ENCODE measurements at places on chromosomes 7 and 10.

GRCh38 chr10:46539596-46540411 is 16.7 kb downstream of the GPRIN2 start:
- DNase-seq: no peak

GRCh38 chr10:110918643-110919348 is at the start of gene BBIP1:
Gene BBIP1, minus strand, starts transcription at chr10:110919180. Its CDS starts 1,023 bp downstream, at chr10:110918157.
- no peak for DNase-seq

DNA sequence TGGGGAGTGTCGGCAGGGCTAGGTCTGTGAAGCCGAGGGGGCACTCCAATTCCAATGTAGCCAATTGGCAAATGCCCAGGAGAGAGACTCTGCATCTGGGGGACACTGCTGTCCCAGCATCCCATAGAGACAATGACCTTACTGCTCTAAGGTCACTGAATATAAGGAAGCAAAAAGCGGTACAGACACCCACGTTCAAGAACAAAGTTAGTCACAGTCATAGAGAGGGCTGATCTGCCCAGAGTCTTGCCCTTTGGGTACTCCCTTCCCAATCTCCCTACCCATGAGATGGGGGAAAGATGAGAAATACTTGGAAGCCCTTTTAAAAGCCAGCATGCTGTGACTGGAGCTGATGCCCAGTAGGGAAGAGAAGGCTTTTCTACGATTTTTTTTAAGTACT is 76.3 kb upstream of the GSDME start:
- DNase-seq: no peak

DNA sequence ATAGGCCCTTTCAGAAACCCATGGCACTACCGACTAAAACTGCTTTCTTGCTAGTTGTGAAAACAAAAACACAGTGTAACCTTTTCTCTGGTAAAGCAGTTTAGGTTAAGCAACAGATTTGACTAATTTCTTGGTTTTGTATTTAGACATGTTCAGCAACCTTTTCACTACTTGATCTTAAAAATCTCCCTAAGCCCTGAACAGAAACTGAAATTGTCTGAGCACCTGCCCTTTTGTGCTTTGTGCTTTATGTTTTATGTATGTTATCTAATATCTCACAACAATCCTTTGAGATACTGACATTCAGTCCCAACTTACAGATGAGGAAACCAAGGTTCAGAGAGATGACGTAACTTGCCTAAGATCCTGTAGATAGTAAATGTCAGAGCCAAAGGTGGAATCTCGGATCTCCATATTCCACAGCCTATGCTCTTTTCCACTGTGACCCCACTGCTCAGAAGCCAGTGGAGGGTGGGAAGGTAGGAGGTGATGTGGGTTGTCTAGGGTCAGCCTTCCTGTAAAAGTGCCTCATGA is 146.6 kb downstream of the LCOR start:
- DNase-seq: peak; percentile 78

GRCh38 chr10:5898163-5898562 is 8.1 kb downstream of the FBH1 start:
- DNase-seq: no peak

DNA sequence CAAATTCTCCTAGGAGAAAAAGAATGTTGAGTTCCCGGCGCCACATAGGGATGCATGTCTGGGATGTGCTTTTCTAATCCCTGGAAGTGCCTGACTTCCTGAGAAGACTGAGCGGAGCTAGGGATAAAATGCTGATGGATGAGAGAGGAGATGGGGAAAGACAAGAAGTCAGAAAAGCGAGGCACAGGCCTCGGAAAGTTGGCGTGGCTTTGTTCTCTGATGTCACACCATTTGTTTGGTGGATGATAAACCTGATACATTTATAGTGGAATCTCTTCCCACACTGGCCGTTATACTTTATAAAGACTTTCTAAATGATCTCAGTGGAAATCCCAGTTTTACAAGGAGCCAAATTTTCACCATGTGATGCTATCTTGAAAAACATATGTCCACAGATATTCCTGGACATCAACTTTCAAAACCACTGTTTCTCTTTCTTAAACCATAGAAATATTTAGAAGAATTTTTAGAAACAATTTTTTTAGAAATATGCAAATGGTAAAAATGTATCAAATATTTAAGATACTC is 188.8 kb upstream of the SVIL start:
- no peak for DNase-seq

DNA sequence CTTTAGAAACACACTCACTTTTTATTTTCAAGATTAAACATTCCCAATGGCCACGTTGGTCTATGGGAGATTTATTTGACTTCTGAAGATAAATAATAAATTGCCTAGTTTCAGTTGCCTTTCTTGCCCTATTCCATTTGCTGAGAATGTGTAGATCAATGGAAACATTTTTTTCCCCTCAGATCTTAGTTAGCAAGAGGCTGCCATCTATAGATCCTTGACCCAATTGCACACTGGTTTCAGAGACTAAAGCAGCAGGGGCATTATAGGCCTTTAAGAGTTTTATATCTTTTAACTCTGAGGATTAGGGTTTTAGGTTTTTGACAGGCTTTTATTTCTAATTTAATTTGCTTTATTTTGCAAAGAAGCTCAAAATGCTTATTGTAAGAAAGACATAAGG is 163.2 kb upstream of the GPR26 start:
- no peak for DNase-seq

DNA sequence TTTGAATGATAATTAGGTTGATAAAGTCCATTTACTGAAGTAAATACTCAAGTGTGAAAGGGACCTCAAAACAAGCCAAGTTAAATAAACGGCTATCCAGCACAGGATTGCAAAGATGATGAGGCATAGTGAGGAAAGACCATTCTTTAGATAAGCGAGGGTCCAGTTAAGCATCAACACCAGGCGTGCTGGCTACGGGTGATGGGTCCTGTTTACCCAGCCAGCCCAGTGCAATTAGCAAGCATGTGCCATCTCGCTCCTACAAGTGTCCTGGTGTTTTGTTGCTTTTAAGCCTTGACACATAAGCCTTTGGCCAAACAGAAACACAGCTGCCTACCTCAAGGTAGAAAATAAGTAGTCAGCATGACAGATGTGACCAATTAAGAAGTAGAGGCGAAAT is 7.1 kb downstream of the NEBL start:
- DNase-seq: no peak

- no peak for DNase-seq
These were observed 93.8 kb downstream of the C1GALT1 start for GRCh38 chr7:7276161-7276560.

DNA sequence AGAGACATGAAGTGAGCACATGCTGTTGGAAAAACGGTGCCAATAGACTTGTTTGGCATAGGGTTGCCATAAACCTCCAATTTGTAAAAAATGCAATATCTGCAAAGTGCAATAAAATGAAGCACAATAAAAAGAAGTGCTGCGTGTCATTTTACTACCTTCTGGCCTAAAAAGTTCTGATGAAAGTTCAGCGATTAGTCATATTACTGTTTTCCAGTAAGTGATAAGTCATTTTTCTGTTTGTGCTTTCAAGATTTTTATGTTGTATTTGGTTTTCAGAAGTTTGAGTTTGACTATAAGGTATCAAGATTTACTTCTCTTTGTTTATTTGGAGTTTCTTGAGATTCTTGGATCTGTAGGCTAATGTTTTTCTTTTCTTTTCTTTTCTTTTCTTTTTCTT is 16.8 kb downstream of the AOAH start:
- DNase-seq: peak; percentile 76

- no peak for DNase-seq
These were observed 165.2 kb upstream of the PPP2R2D start for GRCh38 chr10:131735577-131735976.

GRCh38 chr10:63106111-63106755 is 26.9 kb upstream of the NRBF2 start:
- DNase-seq: no peak

GRCh38 chr10:93319096-93319495 is 163.0 kb downstream of the MYOF start:
- DNase-seq: no peak

DNA sequence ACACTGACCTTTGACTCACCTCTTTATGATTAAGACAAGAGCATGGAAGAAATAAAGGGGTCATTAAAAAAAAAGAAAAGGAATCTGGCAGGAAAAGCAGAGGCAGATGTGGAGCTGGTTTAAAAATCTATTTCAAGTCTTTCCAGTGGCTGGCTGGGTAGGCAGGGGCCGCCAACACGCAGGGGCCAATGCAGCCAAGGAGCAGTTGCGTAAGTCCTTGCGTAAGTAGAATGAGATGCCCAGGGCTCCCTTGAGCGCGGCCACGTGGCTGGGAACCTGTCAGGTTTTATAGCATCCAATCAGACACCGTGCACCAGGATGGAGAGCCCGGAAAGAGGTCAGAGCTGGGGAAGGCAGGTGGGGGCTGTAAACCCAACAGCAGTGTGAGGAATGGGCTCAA is 123.8 kb upstream of the INSYN2A start:
- DNase-seq: no peak

DNA sequence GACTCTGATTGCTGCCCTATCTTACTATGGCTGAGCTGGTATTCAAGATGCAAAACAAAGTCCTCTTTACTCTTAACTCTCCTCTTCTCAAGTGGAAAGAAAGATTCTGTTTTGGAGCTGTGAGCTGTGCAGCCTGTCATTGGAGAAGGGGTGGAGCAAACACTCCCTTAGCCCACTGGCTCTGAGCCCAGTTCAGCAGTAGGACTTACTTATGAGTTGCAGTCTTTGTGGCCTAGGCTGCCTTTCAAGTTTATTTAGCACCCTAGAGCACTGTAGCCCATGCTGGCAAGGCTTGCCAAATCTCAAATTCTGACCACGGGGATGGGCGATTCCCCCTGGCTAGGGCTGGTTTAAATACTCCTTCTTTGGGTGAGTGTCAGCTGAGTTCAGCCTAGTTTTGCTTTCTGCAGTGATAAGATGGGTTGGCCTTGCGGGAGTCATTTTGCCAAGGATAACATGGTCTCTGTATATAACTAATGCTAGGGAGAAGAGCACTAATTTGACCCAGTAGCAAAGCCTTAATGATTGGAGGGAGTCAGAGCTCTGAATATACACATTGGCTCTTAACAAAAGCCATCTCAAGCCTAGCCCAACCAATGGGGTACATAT is 110.2 kb downstream of the MYO3A start:
- DNase-seq: no peak

- no peak for DNase-seq
These were observed 14.9 kb upstream of the PAXIP1 start for GRCh38 chr7:155017834-155018233.

GRCh38 chr7:79570903-79571302 is 117.4 kb upstream of the MAGI2 start:
- DNase-seq: no peak

DNA sequence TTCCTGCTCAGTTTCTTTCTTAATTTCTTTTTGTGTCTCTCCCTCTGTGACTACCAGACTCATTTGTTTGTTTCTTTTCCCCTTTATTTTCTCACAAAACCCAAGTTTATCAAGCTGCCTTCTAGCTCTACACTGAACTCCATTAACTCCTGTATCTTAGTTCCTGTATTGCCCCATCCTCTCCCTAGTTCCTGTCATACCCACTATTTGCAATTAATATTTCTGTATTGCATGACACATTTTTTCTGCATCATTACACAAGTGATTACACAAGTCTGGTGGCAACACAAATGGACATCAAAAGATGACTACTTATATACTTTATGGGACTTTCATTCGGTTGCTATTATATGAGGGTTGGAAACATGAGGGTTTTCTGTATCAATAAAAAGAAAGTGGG is 26.9 kb upstream of the OR9A4 start:
- DNase-seq: no peak

GRCh38 chr10:78578929-78579328 is 489.8 kb upstream of the ZMIZ1 start:
- peak; percentile 53 for DNase-seq

GRCh38 chr10:17146892-17147291 is 17.3 kb upstream of the CUBN start:
- DNase-seq: no peak

- DNase-seq: no peak
These were observed 734.6 kb upstream of the SORCS1 start for GRCh38 chr10:107899075-107899474.

DNA sequence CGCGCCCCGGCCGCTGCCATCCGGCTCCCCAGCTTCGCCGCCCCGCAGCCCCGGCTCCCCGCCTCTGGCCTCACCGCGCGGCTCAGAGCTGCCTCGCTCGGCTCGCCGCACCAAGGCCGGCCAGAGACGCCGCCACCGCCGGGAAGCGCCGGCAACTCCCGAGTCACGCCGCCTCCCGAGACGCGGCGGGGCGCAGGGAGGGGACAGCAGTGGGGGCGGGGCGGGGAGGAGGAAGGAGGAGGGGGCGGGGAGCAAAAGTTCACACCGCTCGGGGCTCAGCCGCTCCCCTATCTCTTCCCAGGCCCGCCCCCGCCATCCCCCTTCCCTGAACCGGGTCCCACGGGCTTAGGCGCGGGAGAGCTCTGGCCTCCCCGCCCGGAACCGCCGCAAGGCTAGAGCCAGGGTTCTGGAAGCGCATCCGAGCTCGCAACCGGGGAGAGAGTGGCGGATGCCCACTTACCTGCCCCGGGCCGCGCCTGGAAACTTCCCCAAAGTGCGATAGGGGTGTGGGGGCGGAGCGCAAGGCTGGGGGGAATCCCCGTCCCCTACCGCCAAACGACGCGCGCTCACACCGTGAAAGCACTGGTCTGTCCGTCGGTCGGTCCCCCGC is 1.0 kb downstream of the CHST15 start:
- no peak for DNase-seq

DNA sequence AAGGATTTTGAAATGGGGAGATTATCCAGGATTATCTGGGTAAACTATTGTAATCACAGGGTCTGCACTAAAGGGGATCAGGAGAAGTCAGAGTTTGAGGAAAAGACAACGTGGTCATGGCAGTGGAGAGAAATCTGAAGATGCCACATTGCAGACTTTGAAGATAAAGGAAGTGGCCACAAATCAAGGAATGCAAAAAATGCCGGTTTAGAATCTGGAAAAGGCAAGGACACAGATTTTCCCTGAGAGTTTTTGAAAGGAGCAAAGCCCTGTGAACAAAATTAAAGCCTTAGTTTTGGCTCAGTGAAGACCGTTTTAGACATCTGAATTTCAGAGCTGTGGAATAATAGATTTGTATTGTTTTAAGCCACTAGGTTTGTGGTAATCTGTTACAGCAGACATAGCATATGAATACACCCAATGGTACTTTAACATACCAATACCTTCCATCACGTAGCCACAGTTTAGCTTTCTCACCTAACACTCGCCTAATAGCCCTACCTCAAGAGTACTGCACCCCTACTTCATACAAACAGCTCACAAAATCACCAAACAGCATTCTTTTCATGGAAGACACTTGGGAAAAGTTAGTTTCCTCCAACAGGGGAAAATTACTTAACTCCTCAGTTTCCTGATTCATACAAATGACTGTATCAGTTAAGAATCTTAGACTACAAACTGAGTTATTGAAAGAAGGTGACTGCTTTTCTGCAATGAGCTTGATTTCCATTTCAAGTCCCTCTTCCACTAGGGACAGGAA is 446.5 kb downstream of the INHBA start:
- no peak for DNase-seq

- DNase-seq: no peak
These were observed 40.9 kb upstream of the ST7 start for GRCh38 chr7:116912269-116912909.

All from activated CD4-positive, alpha-beta T cell treated with anti-CD3 and anti-CD28 coated beads, Interleukin-2, Interleukin-4, amounts not matched to agents 100 ng/mL and 50 ng/mL, durations not matched to agents 16 hours and 8 hours (primary cell).